ENCODE measurements at places on chromosomes 1 and 21.

DNA sequence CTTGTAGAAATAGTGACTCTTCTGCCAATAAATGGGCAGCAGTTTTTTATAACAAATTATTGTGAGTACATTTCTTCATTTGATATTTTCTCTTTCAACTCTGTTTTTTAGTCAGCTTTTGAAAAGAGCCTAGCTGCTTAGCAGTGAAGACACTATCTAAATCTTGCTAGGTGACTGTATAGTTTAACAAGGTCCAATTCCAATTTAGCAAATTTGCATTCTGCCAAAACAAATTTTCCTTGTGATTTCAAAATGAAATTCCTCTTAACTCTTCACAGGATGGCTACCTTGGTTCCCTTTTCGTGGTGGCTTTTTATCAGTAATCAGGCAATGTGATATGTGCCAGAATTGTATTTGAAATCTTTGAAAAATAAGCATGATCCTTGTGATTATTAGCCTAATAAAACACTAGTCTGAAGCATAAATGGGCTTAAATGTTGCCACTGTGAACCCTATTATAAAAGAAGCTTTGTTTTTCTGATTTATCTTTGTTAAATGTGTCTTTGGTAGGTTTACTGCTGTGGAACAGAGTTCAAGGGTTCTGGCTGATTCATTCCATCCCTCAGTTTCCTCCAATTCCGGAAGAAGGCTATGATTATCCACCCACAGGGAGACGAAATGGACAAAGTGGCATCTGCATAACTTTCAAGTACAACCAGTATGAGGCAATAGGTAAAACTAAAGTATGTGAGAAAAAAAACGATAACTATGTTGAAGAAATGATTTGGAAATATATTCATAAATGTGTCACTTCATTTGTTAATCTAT lies 12.2 kb downstream of the DNASE2B start:
- no peak for DNase-seq

- no peak for DNase-seq
Observed at GRCh38 chr21:37075214-37075770, 2.2 kb downstream of the TTC3 start.

DNA sequence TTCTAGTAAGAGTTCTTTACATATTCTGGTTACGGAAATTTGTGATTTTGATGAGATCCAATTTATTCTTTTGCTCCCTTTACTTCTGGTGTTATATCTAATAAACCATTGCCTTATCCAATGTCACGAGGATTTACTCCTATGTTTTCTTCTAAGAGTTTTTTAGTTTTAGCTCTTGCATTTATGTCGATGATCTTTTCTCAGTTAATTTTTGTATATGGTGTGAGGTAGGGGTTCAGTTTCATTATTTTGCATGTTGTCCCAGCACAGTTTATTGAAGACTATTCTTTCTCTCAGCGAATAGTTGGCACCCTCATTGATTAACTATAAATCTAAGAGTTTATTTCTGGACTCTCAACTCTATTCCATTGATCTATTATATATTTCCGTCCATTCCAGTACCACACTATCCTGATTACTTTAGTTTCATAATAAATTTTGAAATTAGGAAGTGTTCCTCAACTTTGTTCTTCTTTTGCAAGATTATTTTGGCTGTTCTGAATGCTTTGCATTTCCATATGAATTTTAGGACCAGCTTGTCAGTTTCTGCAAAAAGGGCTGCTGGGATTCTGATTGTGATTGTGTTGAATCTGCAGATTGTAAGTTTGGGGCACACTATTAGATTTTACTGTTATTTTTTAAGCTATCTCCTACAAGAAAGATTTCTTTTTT lies 4.0 kb downstream of the KDM1A start:
- no peak for DNase-seq

DNA sequence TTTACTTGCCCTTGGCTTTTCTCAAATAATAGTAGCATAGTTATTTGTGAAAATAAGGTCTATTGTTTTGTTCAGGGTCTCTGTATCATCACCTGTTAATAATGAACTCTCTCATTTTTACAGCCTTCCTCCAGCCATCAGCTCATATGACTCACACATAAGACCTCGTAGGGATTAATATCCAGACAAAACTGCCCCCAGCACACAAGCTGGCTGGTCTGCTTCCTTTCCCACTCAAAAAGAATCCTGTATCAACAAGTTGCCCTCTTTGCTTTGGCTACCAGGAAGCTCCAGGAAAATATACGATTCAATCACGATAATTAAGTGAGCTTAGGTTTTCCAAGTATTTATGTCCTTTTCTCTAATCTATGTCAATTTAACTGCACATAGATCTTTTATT lies 119.2 kb downstream of the DMRTB1 start:
- no peak for DNase-seq

Measured in CD4-positive, alpha-beta T cell treated with Interleukin-10 for 1 hour (primary cell).